CD4-positive, alpha-beta T cell treated with Interleukin-6 for 4 hours (primary cell): ENCODE measurements at places on chromosomes 5 and 9.

DNA sequence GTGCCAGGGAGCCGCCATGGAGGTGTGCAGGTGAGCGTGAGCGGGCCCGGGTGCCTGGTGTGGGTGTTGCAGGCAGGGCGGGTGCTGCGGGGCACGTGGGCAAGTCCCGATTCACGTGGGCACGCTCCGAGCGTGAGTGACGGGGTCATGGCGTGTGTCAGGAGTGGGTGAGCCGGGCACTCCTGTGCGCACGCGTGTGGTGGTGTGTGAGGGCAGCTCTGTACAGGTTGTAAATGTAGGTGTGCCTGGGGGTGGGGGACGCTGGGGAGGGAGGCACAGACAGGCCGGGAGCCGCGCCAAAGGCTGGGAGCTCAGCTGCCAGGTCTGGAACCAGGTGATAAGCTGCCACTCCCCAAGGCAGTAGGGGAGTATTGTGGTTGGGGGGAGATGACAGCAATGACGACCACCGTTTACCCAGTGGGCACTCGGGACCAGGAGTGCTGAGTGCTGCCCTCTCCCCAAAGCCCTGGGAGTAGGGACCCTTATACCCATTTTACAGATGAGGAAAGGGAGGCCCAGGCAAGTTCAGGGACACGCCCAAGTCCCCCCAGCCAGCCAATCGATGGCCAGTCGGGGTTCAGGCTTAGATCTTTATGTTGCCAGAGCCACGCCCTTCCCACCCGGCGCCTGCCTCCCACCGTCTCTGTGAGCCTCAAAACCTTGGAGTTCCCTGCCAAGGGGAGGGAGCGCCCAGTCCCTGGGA, 9.6 kb downstream of the NCS1 start:
- no peak for DNase-seq

DNA sequence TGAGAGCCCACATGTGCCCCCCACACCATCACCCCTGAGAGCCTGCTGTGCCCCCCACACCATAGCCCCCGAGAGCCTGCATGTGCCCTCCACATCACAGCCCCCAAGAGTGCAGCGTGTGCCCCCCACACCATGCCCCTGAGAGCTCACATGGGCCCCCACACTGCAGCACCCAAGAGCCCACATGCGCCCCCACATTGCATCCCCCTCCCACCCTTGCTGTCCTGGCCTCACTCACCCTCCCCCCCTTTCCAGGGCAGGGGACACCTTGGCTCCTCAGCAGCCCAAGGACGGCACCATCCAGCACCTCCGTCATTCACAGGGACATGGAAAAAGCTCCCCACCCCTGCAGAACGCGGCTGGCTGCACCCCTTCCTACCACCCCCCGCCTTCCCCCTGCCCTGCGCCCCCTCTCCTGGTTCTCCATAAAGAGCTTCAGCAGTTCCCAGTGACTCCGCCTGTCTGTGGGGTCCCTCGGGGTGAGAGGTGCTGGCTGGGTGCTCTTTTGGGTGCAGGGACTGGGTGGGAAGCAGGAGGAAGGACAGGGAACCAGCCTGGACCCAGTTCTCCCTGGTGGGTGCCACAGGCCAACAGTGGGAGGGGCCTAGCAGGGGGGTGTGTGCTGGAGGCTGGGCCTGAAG, 5.0 kb downstream of the LCN1 start:
- DNase-seq, result no peak

GRCh38 chr5:34455098-34455497, 201.0 kb upstream of the RAI14 start:
- DNase-seq, result no peak

GRCh38 chr9:77793849-77794248, 145.7 kb upstream of the GNA14 start:
- no peak for DNase-seq

DNA sequence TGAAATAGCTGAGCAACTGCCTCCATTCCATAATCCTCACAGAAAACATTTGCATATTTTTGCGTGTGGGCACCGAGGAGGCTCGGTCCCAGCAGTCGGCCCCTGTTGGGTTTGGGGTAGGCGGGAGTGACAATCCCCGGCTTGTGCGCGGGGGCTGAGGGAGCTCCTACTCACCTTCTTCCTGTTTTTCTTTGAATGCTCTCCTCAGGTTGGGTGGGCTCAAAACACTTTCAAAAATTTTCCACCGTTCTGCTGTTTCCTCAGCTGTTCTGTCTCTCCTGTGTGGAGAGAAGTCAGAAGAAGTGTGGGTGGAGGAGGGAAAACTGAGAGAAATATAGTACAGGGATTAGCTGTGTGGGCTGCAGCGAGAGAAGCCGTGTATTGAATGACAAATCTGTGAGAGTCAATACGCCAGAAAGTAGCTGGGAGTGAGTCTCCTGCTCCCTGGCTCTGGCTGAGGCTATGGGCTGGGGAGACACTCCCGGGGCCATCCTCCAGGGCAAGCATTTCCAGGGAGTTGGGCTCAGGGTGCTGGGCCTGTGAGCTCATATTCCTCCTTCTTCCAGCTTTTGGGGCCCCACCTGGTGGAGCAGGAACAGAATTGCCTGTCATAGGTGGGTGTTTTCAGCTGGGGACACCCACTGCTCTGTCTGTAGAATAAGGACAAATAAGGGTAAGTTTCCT, 84.7 kb downstream of the CMYA5 start:
- no peak for DNase-seq

GRCh38 chr5:100803397-100803796, 99.7 kb downstream of the ST8SIA4 start:
- DNase-seq, result no peak

DNA sequence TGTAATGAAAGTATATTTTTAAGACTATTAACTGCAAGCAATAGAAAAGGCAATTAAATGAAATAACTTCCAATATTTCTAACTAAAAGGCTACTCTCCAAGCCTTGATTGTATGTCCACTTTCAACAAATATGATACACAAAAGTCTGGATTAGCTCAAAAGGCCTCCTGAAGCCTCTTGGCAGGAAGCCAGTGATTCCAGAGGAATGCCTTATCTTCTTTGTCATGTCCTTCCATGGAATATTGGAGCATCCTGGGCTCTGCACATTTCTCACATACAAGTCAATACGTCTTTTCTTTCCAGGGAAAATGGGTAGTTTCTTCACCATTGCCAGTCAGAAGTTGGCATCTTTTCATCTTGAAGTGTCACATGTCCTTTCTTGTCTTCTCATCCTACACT, 357.8 kb downstream of the KDM4C start:
- no peak for DNase-seq

DNA sequence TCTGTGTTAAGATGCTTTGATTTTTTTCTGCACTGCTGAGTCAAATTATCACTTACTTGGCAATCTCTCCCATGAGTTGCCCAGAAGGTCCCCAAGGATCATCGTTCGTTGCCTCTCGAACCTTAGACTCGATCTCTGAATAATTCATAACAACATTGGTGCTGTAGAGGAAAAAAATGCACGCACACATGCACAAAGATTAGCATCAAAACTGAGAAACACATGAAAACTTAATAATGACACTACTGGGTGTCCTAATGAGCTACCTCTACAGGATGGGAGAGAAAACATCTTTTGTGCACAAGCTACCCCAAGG, 41.6 kb downstream of the CLINT1 start:
- DNase-seq, result no peak

DNA sequence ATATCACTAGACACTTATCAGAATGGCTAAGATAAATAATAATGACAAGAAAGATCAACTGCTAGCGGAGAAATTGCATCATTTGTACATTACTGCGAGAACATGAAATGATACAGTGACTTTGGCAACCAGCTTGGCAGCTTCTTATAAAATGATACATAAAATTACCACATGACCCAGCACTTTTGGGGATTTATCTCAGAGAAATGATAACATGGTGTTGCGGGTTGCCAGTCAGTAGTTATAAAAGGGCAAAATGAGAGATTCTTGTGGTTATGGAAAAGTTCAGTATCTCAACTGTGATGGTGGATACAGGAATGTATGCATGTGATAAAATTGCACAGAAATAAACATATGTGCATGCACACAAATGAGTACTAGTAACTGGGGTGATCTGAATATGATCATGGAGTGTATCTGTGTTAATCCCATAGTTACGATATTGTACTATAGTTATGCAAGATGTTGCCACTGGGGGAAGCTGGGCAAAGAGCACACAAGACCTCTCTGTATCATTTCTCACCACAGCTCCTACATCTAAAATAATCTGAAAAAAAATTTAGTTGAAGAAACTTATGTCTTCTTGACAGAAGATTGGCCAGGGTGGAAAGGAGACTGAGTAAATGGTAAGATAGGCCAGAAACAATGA, 128.9 kb downstream of the NXNL2 start:
- no peak for DNase-seq

DNA sequence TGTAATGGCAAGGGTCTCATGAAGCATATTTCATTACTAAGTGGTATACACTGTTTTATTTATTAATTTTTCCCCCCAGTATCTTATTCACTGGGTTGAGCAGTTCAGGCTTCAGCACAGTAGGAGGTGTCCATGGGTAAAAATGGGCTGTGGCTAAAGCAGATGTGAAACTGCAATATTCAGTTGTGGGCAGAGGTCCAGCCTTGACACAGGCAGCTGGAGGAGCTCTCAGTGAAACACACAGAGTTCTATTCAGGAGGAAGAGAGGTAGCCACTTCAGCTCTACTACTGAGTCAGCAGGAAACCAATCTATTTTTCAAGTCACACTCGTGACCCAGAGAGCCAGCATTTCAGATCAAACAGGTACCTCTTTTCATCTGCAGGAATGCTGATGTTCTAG, 418.3 kb downstream of the CDH10 start:
- DNase-seq, result no peak
